ENCODE measurements at places on chromosomes 2 and 18. TPM values are rescaled to one million over a fixed set of nuclear protein-coding genes. Genes with fewer than 3 reads are reported as not detected.

DNA sequence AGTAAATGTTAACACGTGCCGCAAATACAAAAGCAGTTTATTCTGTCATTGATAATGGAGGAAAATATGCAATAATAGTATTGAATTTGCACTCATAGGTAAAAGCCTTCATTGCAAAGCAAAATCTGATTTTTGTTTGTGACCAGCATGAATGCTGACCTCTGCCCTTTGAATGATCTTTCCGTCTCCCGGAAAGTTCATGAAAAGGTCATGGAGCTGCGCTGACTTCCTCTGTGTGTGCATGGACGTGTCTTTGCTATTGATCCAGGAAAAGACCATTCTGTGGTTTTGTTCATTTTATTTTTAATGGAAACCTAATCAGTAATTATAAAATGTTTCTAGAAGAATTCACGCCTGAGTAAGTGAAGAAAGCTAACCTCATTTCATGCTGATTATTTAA lies 320.0 kb downstream of the MTX2 start:
- no peak overlapping the region for H3K27ac ChIP-seq
- H3K27me3 ChIP-seq = peaks cover 39% of the 10 kb centered on the region
- H3K36me3 ChIP-seq = no peaks in the 10 kb centered on the region
- H3K4me1 ChIP-seq = no peaks in the 10 kb centered on the region

SPEG gene
- 6.9 TPM for total RNA-seq

GRCh38 chr18:60893355-60894097 lies 439.7 kb upstream of the CDH20 start:
- DNase-seq = no peak
- H3K27me3 ChIP-seq = no peaks in the 10 kb centered on the region
- no peak overlapping the region for H3K27ac ChIP-seq
- no peaks in the 10 kb centered on the region for H3K4me1 ChIP-seq
- H3K4me3 ChIP-seq = no peak overlapping the region
- no peaks in the 10 kb centered on the region for H3K36me3 ChIP-seq

REG3A gene
- not detected for total RNA-seq

DNA sequence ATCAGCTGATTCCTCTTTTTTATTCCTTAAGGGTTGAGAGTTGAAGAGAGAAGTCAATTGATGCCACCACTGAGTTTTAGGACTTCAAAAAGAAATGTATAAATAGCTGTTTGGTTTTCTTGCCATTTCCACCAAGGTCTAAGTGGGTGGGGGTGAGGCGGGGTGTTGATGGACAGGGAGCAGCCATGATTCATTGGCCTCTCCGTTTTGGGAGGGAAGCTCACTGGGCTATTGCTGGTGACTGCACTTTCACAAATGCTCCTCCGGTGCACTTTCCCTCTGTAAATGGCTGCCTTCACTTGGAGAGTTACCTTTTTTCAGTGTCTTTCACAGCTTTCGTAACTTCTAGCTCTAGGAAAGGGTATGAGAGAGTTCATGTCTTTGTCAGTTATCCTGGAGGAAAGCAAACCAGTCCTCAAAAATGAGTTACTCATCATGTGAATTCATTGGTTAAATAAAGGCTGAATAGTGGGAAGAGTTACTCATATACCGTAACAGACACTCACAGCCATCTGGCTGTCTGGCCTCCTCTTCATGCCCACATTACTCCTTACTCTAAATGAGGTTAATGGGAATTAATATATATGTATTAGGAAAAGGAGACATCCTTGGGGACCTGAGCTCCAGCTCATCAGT lies 17.4 kb upstream of the CTAGE1 start:
- H3K36me3 ChIP-seq = no peaks in the 10 kb centered on the region
- no peaks in the 10 kb centered on the region for H3K27me3 ChIP-seq
- H3K4me1 ChIP-seq = no peaks in the 10 kb centered on the region
- no peak overlapping the region for H3K4me3 ChIP-seq
- DNase-seq = no peak
- H3K27ac ChIP-seq = no peak overlapping the region

DNA sequence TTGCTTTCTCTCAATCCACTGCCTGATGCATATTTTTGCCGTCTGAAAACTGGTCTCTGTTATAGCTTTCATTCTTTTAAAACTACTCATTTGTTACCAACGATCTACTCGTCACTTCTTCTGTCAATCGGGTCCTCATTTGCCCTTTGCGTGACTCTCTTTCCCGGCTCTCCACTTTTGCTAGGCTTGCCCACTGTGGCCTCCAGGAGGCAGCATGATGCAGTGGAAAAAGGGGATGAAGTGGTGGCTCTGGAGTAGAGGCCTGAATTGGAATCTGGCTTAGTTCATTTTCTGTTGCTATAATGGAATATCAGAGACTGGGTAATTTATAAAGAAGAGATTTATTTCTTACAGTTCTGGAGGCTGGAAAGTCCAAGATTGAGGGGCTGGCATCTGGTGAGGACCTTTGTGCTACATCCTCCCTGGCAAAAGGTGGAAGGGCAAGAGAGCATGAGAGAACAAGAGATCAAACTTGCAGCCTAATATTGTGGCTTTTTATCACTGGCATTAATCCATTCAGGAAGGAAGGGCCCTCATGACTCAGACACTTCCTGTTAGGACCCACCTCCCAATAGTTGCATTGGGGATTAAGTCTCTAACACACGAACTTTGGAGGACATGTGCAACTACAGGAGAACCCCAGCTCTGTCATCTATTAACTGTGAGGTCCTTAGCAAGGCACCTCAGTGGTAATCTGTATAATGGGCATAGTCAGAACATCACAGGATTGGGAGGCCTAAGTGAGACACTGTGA lies 15.4 kb downstream of the GDF7 start:
- no peaks in the 10 kb centered on the region for H3K27me3 ChIP-seq
- DNase-seq = no peak
- H3K4me3 ChIP-seq = no peak overlapping the region
- no peaks in the 10 kb centered on the region for H3K4me1 ChIP-seq

- no peak overlapping the region for H3K4me3 ChIP-seq
- no peaks in the 10 kb centered on the region for H3K4me1 ChIP-seq
- no peak overlapping the region for H3K27ac ChIP-seq
- no peaks in the 10 kb centered on the region for H3K36me3 ChIP-seq
Observed at GRCh38 chr18:22311301-22311700, 106.4 kb downstream of the CTAGE1 start.

TRABD2A gene
- total RNA-seq = 35.1 TPM

CRIM1 gene
- 3.3 TPM for total RNA-seq

- H3K27me3 ChIP-seq = no peaks in the 10 kb centered on the region
- H3K4me1 ChIP-seq = no peaks in the 10 kb centered on the region
- H3K36me3 ChIP-seq = peaks cover 2% of the 10 kb centered on the region
- H3K4me3 ChIP-seq = peak overlapping the region; percentile 9
Observed at GRCh38 chr2:160401895-160402294, 91.7 kb downstream of the RBMS1 start.

Measured in activated T-cell treated with anti-CD3 and anti-CD28 coated beads, Interleukin-2, amount 50 U/mL, for 72 hours (primary cell).